Activated T-cell treated with anti-CD3 and anti-CD28 coated beads, Interleukin-2, amount 50 U/mL, for 72 hours (primary cell): ENCODE measurements at places on chromosomes 6 and 20. TPM values are rescaled to one million over a fixed set of nuclear protein-coding genes. Genes with fewer than 3 reads are reported as not detected.

DNA sequence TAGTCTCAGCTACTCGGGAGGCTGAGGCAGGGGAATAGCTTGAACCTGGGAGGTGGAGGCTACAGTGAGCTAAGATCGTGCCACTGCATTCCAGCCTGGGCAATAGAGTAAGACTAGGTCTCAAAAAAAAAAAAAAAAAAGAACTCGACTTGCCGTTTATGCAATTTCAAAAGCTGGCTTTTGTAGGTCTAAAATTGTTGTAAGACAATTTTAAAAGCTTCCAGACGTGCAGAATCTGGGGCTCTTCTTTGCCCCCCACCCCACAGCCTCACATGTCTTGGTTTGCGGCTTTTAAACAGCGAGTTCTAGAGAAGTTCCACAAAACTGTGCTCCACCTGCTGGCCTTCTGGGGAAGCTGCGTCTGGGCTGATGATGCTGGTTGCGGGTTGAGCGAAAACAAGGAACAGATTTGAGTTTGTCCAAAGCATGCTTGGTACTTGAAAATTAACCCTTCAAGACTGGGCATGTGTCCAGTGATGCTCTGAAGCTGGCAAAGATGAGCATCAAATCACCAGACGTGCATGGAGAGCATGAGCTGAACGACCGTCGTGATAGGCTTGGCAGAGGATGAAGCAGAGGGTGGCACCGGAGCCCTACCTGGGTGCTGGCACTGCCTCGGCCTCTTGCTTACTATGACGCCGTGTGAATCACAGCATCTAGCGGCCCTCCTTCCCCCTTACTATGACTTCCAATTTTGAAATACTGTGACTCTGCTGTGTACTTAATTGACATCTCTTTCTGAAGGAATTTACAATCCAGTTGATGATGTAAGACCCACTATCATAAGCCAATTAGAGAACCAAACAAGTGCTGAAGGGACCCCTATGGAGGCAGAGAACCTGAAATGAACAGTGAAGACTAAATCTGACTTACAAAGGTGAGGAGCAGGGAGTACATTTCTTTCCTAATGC, 171.4 kb downstream of the GMPR start:
- peak; percentile 58 for DNase-seq

- no peak for DNase-seq
Measured at GRCh38 chr6:3016473-3017280, 17.0 kb downstream of the NQO2 start.

GRCh38 chr6:154359161-154359574, 2.6 kb upstream of the IPCEF1 start:
- DNase-seq: no peak

TENT5A gene
- total RNA-seq: 1.7 TPM

- DNase-seq: no peak
Measured at GRCh38 chr6:84568971-84569370, 195.4 kb downstream of the TBX18 start.

BHLHE23 gene
- total RNA-seq: not detected

- no peak for DNase-seq
Measured at GRCh38 chr6:4943716-4944115, 60.1 kb downstream of the RPP40 start.
